ENCODE measurements at places on chromosomes 1 and 21.

DNA sequence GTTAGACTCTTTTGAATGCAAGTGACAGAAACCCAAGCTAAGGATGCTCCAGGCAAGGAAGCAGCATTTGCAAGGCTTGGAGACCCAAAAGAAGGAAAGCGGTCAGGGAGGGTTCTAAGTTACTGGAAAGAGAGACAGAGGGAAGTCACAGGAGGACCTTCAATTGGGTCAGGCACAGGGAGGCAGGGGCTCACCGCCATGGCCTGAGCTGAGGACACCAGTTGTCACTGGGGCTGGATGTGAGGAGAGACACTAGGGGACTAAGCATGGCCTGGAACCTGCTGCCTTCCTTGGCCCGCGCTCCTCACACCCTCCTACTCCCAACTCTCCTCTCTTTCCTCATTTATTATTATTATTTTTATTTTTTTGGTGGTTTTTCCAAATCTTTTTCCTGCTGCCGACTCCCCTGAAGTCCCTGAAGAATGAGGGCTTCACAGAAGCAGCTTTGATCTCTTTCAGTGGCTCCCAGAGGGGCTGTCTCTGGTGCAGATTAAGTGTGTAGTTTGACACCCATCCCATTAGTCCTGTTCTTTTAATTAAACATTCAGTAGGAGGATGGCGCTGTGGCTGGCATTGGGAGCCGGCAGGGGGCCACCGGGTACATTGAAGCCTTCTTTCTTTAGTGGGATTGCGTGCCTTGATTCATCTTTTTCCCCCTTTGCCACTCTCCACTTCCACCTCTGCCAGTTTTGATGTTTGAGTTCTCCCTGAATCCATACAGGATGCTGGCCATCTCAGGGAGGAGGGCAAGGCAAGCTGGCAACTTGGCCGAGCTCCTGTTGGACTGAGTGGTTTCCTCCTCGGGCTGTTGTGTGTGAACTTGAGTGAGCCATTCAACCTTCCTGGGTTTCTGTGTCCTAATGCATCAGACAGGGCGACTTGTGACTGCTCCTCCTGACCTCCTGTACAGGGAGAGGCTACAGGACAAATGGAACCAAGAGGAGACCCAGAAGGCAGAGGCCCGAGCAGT, 59.3 kb downstream of the MDM4 start:
- DNase-seq = no peak

- DNase-seq = no peak
Observed at GRCh38 chr1:54865238-54866073, 21.5 kb downstream of the DHCR24 start.

GRCh38 chr1:55311057-55311641, 96.0 kb upstream of the USP24 start:
- no peak for DNase-seq

DNA sequence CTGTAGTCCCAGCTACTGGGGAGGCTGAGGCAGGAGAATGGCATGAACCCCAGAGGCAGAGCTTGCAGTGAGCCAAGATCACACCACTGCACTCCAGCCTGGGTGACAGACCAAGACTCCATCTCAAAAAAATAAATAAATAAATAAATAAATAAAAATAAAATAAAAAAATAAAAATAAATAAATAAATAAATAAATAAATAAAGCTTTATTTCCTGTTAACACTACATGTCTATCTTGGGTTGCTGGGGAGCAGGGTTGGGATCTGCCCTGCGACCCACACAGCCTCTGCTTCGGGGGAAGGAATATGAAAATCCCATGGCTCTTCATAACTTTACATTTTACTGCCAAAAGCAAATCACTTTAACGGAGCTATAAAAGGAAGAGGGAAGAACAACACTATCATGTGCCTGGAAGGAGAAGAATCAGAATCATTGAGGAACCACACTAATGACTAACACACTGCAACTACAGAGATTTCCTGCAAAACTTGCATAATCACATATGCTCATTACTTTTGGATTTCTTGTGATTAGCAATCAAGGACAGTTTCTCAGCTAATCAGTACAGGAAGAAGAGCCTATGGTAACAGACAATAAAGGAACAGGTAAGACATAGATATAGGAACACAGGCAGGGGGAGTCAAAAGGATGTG, 72.8 kb upstream of the CD55 start:
- no peak for DNase-seq

DNA sequence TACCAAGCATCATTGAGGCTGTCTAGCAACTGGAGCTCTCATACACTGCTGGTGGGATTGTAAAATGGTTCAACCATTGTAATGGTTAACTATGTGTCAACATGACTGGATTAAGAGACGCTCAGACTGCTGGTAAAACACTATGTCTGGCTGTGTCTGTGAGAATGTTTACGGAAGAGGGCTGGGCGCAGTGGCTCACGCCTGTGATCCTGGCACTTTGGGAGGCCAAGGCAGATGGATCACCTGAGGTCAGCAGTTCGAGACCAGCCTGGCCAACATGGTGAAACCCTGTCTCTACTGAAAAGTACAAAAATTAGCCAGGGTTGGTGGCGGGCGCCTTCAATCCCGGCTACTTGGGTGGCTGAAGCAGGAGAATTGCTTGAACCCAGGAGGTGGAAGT, 4.8 kb upstream of the FCRLA start:
- no peak for DNase-seq

GRCh38 chr1:196584696-196585095, 23.5 kb downstream of the KCNT2 start:
- no peak for DNase-seq

- no peak for DNase-seq
Observed at GRCh38 chr1:26986658-26987057, 6.8 kb upstream of the TRNP1 start.

DNA sequence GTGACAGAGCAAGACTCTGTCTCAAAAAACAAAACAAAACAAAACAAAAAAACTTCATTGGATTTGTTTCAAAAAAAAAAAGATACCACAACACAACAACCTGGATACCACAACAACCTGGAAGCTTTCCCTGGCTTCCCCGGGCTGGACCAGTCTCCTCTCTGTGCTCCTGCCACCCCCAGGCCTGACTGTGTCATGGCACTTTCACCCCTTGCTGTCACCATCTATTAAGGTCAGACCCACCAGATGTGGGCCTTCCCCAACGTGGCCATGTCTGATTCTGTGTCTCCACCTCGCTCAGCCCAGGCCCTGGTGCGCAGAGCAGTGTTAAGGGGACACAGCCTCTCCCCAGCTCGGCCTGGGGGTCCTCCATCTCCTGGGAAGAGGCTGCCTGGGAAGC, 28.3 kb upstream of the ACOT11 start:
- DNase-seq = no peak

DNA sequence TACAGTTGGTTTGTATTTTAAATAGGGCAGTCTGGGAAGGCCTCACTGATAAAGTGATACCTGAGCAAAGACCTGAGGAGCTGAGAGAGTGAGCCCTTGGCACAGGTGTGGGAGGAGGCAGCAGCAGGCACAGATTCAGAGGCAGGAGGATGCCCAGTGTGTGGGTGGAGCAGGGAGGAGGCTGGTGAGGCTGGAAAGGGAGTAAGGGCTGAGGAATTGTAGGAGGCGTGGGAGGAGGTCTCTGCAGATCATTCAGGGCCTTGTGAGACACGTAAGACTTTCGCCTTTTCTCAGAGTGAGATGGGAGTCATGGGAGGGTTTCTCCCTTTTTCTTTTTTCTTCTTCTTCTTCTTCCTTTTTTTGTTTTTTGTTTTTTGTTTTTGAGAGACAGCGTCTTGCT, 58.0 kb downstream of the RGL1 start:
- no peak for DNase-seq

DNA sequence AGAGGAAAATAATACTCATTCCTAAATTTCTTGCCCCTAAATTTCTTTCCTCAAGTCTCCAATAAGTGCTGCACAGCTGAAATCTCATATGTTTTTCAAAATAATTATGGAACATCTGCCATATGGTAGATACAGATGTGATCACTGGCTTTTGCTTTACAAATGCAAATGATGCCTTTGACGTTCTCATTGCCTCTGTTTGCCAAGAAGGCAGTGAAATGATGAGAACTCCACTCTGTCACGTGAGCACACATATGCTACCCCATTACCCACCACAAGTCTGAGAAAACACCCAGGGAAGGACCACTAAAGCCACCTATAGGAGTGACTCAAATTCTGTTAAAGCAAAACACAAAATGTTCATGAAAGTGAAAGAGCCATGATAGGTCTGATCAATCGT, 43.9 kb downstream of the DSCAM start:
- no peak for DNase-seq

DNA sequence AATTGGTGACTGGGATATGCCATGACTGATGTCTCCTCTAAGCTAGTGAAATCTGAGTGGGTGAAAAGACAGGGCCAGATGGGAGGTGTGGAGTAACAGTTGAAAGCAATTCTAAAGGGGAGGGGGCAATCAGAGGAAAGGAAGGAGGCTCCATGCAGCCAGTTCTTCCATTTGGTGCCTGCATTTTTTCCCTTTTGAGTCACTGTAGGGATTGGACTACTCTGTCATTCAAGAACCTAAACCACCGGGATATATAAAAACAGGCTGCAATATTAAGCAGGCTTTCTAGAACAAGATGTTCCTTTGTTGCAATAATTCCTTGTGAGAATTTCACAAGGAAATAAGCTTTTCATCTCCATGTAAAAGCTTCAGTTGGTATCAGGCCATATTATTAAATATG, 18.3 kb downstream of the CLIC6 start:
- DNase-seq = no peak

Data from CD8-positive, alpha-beta T cell (primary cell).